Kidney glomerular epithelial cell (primary cell): ENCODE measurements at places on chromosomes 1 and 21.
A peak's percentile ranks its signal among the peaks of the same experiment; 100 is the strongest.

DNA sequence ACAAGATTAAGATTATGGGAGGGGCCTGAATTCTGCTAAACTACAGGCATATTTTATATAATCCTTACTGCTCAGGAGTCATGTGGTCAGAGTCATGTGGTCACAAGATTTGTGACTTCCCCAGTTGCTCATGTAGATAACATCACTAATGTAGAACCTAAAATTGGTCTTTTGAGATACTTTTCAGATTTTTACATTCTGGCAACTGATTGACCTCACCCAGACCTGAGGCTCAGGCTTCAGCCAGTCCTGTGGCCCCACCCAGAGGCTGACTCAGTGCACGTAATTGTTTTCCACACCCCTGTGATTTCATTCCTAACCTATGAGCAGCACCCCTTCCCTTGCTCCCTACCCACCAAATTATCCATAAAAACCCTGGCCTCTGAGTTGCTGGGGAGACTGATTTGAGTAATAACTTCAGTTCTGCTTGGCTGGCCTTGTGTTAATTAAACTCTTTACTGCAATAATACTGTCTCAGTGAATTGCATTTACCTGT lies 41.7 kb upstream of the ZNF326 start:
- DNase-seq, result peak; percentile 97

DNA sequence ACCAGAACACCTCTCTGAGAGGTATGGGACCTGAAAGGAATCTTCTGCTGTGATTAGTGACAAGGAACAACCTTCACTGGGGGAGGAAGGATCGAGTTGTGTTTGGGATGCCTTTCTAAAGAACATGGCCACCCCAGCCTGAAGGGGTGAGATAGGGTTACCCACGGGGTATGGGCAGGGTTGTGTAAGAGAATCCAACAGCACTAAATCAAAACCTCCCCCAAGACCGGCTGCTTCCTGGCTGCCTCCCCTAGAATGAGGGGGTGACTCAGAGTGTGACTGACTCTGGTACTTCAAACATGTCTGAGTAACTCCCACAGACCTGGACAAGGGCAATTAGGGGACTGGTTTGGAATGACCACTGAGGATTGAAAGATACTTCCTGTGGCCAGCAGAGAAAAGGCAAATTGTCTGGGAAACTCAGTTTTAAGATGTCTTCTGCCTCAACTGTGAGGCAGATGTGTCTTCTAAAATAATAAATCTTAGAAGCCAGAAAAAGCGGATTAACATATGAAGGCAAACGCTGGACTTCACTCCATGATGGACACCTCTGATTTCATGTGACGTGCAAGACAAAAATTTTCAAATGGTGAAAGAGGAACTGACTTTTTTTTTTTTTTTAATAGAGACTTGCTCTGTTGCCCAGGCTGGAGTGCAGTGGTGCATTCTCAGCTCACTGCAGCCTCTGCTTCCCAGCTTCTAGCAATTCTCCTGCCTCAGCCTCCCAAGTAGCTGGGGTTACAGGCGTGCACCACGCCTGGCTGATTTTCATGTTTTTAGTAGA lies 6.7 kb upstream of the PTPN14 start:
- DNase-seq, result peak; percentile 96

DNA sequence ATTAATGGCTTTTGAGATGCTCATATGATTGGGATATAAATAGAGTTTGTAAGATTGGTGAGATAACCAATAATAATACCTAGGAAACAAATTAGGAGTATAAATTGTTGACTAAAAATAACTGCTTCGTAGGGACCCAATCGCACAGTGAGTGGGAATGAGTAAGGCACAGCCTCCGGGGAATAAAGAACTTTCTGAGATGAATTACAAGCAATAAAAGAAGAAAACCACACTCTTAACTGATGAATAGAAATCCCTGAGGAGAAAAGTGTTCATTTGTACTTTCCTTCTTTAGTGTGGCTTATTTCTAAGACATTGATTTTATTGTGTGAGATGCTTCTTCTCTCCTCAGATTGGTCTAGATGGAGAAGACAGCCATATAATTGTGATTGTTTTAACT lies 443.4 kb upstream of the PRMT6 start:
- DNase-seq, result no peak

DNA sequence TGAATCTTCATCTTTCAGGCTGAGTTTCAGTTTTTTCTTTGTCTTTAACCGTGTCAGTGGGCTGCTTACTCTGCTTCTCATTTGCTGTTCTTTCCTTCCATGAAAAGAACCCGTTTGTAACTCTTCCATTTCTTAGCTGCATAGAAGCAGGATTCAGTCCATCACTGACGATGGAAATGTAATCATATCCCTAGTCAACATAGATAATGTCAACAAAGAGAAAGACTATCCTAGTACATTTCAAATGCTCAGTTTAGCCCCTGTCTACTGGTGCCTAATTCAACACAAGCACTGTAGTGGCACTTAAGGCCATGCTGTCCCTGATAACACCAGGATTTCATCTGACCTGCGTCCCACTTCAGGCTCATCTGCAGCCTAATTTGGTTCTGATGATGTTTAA lies 376 bp downstream of the GBP1 start:
- peak; percentile 14 for DNase-seq

DNA sequence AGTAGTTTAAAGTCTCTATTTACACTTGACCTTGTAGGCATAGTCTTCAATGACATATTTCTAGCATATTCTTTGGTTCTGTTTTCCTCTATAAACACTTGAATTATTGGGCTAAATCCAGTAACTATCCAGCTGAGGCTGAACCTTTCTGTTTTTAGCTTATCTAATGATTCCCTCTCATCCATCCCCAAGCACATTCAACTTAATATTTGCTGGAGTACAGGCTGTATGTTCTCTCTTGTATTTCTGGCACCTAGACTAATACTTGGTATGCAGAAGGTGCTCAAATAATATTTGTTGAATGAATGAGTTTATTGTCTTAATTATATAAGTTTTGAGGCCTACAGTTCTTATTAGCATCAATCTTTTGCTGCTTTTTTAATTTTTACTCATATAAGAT lies 88.7 kb downstream of the RABGAP1L start:
- DNase-seq, result no peak
